ENCODE measurements at places on chromosomes 4 and X. TPM values are rescaled to one million over a fixed set of nuclear protein-coding genes. Genes with fewer than 3 reads are reported as not detected.

DNA sequence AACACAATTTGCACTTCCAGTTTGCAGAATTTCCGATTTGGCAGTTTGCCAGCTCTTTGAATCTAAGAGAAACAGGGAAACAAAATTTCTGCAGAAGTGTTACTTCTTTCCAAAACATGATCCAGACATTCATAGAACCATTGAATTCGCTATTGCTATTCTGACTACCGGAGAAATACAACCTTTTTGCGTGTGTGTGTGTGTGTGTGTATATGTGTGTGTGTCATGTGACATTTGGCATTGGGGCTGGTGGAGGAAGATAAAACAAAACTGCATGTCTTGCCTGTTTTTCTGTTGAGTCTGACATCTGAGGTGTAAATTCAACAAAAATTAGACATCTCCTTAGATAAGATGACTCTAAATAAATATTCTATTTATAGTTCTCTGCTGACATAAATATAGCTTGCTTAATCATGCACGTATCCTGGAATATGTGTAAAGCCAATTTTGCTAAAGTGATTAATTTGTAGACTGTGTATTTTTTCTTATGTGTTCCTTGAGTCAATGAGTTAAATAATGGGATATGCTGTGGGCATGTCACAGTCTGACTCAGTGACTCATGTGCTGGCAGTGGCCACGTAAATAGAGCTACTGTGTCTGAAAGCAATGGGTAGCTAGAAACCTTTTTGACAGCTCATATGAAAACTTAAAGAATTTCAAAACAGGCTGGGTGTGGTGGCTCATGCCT, 98.9 kb downstream of the HPGD start:
- peak; percentile 62 for DNase-seq

DNA sequence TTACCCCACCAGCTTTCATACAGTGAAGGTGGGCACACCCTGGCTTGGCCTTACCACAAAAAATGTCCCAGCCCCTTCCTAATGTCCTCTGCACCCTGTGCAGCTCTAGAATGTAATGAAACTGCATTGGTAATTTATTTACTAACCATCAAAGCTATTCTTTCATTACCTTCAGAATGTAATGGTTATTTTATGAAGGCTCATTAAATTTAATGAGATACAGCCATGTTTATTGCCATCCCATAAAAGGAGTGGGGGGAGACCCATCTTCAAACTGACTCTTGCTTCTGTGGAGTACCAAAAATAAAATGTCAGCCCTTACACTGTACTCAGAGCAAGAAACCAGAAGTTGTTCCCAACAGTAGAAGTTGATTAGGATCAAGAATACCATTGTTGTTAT, 25.0 kb downstream of the NKX6-1 start:
- no peak for DNase-seq

The STATH gene
- polyA plus RNA-seq, result not detected

DNA sequence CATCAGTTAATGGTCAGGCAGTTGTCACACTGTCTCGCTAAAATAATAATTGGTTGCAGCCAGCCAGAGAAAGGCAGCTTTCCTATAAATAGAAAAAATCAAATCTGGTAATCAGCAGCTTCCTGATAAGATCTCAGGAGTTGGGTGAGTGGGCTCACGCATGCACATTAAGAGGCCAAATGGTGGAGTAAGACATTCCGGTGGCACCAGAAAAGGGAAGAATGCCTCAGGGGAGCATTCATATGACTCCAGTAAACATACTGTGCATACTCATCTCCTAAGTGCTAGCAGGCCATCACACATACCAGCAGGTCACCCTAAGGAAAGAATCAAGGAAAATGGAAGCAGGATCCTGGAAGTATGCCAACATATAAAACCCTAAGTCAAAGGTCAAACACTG, 40.1 kb downstream of the UGT2B15 start:
- DNase-seq, result no peak

The CT45A8 gene
- polyA plus RNA-seq, result not detected

All from CD14-positive monocyte (primary cell).